ENCODE measurements at places on chromosomes 6 and 20.

GRCh38 chr6:168916576-168917211 is 337.0 kb downstream of the THBS2 start:
- DNase-seq: no peak

DNA sequence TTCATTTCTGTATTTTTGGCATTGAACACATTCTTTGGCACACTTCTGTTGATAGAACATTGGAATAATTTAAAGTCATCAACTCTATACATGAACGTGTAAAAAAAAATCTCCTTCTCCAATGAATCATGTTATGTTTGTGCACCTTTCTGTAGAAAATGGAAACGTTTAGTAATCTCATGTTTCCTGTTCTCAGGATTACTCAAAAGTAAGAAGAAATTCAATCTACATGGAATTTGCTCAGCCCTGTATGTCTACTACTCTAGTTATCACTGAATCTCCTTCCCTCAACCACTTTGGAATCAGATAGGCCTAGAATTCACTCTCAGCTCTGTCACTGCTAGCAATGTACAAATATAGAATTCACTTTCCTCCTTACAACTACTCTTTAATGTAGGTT is 103.6 kb downstream of the COL21A1 start:
- DNase-seq: no peak

GRCh38 chr20:54004445-54004844 is 65.9 kb downstream of the BCAS1 start:
- no peak for DNase-seq

DNA sequence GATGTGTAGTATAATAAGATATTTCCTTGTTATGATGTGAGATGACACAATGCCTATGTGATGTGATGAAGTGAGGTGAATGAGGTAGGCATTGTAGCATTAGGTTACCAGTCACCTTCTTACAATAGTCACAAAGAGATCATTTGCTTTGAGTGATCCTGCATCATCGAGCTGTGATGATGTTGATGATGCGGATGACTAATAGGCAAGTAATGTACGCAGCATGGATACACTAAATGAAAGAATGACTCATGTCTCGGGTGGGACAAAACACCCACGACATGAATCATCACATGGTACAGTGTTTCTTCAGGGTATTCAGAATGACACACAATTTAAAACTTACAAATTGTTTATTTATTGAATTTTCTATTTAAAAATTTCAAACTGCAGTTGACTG is 806.3 kb upstream of the GJE1 start:
- no peak for DNase-seq
